ENCODE measurements at places on chromosomes 12 and 14. TPM values are rescaled to one million over a fixed set of nuclear protein-coding genes. Genes with fewer than 3 reads are reported as not detected.

DNA sequence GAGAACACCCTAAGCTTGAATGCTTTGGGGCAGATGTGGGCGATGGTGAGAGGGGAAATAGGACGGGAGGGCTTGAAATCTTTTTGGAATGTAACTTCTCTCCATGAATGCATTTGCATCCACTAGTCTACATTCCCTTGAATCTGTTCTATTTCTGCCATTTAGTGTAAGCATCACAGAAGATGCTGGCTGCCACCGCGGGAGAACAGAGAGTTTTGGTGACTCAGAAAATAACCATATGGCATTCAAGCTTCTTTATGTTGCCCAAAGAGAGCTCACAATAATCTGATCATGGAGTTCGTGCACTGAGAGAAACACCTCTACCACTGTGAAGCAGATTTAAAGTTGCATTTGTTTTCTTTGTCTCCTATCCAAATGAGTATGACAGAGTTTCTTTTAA, 52.6 kb upstream of the OTX2 start:
- no peaks in the 10 kb centered on the region for H3K4me1 ChIP-seq
- H3K27me3 ChIP-seq = peaks cover 28% of the 10 kb centered on the region
- H3K27ac ChIP-seq = no peak overlapping the region
- DNase-seq = no peak
- no peaks in the 10 kb centered on the region for H3K36me3 ChIP-seq

NPFF gene
- total RNA-seq = not detected

GRCh38 chr14:73797543-73798265, 53.9 kb upstream of the PTGR2 start:
- no peaks in the 10 kb centered on the region for H3K27me3 ChIP-seq
- H3K27ac ChIP-seq = no peak overlapping the region
- peaks cover 40% of the 10 kb centered on the region for H3K4me1 ChIP-seq
- no peak for DNase-seq
- no peaks in the 10 kb centered on the region for H3K36me3 ChIP-seq
- no peak overlapping the region for H3K4me3 ChIP-seq

TESPA1 gene
- total RNA-seq = not detected

DNA sequence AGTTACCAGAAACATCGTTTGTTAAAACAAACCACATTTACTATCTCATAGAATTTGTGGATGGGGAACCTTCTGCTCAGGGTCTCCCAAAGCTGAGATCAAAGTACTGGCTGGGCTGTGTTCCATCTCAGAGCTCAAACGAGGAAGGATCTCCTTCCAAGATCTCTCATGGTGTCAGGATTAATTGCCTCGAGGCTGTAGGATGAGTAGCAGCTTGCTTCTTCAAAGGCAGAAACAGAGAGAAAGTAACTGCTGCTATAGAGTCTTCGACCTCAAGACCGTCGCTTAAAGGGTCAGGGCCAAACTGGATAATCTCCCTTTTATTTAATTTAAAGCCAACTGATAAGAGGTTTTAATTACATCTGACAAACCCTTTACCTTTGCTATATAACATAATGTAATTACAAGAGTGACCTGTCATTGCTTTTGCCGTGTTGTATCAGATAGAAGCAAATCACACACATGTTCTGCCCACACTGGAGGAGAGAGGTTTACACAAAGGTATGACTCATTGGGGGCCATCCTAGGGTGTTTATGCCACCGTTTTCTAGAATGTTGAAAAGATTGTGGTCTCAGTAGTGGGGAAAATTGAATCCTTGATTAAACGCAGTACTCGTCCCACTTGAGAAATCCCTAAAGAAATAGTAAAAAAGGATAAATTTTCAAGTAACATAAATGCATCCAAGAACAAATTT, 868.8 kb upstream of the TMEM132C start:
- H3K27me3 ChIP-seq = no peaks in the 10 kb centered on the region
- H3K27ac ChIP-seq = no peak overlapping the region
- H3K4me1 ChIP-seq = no peaks in the 10 kb centered on the region
- no peak overlapping the region for H3K4me3 ChIP-seq

DNA sequence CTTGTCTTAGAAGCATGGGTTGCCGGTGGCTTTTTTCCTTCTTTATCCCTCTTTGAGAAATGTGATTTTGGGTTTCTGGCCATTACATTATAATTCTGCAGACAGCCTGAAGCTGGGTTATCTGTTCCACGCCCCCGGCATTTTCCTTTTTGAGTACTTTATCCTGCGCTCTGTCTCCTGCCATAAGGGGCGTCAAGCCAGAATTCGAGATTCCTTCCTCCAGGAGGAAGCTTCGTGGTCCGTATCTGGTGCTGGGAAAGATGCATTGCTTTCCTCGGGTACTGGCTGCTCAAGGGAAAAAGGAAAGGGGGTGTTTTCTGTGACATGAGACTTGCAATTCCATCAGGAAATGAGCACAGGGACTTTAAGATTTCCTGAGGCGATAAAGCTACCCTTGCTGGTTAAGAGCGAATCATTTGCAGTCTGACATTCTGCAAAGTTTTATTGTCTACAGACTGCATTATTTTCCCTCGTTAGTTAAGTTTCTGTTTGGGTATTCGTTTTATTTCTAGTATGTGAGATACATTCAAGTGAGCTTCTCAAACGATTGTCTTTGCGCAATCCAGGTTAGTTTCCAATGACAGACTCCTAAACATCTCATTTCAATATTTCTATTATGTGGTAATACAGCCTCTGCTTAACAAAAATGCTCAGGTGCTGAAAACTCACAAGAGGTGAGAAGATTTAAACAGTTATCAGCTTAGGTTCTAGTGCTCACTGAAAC, 694 bp downstream of the AKAP5 start:
- no peaks in the 10 kb centered on the region for H3K27me3 ChIP-seq
- H3K4me3 ChIP-seq = peak overlapping the region; percentile 73
- no peaks in the 10 kb centered on the region for H3K4me1 ChIP-seq
- H3K27ac ChIP-seq = peak overlapping the region; percentile 16
- peak; percentile 9 for DNase-seq
- H3K36me3 ChIP-seq = peaks cover 29% of the 10 kb centered on the region

DNA sequence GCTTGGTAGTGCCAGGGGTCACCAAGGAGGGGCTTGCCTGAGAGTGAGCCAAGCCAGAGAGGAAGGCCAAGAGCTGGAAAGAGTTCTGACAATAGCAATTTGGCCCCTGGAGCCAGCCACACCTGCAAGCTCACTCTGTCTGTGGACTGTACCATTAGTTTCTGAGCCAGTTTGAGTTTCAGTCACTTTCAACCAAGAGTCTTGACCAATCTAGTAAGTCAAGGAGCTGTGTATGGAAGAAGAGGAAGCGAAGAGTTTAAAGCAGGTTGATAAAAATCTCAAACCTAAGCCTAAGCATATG, 38.5 kb downstream of the NT5DC3 start:
- peak overlapping the region; percentile 52 for H3K4me3 ChIP-seq
- peaks cover 84% of the 10 kb centered on the region for H3K4me1 ChIP-seq
- peaks cover 47% of the 10 kb centered on the region for H3K36me3 ChIP-seq
- H3K27me3 ChIP-seq = no peaks in the 10 kb centered on the region

DNA sequence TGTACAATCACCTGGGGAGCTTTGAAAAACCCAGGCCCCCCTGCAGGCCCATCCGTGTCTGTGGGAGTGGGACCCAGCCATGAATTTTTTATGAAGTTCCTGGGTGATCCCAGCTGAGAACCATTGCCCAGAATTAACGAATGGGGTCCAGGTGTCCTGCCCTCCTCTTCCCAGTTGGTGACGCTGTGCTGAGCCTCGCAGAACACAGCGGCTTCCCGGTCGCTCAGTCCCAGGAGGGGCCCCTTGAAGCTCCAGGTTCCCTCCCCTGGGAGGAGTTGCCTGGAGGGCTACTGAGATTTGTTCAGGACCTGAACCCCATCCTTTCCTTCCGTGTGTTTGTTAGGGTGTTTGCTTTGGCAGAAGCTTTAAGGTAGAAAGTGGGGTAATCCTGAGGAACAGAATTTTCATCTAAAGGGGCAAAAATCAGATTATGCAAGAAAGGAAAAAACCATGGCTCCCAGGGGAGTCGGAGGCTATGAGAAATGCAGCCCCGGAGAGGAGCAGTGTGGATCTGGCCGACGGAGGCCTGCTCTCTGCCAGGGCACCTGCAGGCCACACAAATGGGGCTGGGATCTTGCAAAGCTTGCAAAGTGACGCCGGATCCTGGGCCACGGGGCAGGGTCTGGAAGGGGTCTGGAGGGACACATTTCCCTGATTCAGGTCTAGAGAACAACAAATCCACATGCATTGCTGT, 164.7 kb upstream of the PRMT8 start:
- H3K36me3 ChIP-seq = no peaks in the 10 kb centered on the region
- no peaks in the 10 kb centered on the region for H3K4me1 ChIP-seq
- H3K4me3 ChIP-seq = no peak overlapping the region
- DNase-seq = no peak

DNA sequence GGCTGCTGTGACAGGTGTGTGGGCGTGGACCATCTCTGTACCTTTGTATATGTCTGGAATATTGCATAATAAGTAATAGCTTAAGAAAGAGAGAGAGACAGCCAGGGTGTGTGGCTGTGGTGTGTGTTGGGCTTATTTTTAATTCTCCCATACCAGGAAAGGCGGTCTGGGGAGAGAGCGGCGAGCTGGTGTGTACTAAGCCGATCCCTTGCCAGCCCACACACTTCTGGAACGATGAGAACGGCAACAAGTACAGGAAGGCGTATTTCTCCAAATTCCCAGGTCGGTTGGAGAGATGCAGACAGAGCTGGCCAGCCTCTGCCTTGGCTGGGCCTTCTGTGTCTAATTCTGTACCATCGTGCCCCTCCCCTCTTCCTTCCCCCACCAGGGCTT, 63.9 kb downstream of the AACS start:
- H3K4me3 ChIP-seq = no peak overlapping the region
- H3K4me1 ChIP-seq = peaks cover 19% of the 10 kb centered on the region

DNA sequence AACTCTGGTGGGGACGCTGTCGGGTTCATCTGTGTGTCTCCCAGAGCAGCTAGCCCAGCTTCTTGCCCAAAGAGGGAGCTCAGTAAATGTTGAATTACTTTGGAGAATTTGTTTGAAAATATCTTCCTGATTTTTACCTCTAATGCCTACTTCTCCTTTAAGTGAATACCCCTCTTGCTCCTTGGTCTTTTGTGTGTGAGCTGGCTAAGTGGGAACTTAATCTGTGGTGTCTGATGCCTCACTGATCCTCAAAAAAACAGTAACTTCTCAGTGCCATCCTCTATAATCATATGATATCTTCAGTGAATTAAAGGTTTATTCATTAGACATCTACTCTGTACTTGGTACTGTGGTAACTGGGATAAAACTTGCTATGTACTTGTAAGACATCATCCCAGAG, 7.7 kb upstream of the PSMA6 start:
- no peaks in the 10 kb centered on the region for H3K27me3 ChIP-seq
- no peak for DNase-seq

DNA sequence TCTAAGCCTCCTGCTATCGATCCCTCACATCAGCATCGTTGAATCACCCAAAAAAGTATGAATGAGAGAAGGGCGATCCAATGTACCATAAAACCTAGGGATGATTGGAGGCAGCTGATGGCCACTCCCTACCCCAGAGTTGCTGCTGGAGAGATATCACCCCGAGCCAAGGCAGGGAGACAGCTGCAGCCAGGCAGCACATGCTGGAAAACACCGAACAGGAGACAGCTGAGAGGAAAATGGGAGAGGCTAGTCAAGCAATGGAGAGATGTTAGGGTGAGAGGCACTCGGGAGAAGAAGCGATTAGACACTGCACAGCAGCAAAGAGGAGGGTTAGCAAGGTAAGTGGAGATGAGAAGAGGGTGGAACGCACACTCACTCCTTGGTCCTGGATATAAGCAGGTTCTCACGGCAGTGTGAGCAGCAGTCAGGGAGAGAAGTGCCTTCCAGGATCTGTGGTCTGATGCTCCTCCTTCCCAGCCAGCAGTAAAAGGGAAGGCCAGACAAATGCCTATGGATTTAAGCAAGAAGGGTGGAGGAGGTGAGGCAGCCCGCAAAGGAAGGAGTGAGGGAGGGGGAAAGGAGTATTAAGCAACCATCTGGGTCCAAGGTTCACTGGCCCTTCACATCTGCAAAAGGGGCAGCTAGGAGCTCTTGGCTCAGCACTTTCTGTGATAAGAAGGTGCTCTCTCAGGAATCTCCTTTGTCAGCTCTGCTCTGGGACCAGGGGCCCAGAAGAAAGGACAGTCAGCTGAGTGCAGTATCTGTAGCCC, at the start of gene SLC7A7:
Gene SLC7A7 (minus strand): TSS at position 495 of the 773 bp plus-strand sequence. CDS start 2,037 bp downstream, outside the sequence.
- DNase-seq = no peak
- H3K4me3 ChIP-seq = peak within 1 kb of the TSS; percentile 2
- H3K27ac ChIP-seq = no peak within 1 kb of the TSS
- peaks cover 40% of the 10 kb centered on the region for H3K4me1 ChIP-seq
- peaks cover 6% of the 10 kb centered on the region for H3K36me3 ChIP-seq
- no peaks in the 10 kb centered on the region for H3K27me3 ChIP-seq

LIN7A gene
- total RNA-seq = 0.73 TPM

DNA sequence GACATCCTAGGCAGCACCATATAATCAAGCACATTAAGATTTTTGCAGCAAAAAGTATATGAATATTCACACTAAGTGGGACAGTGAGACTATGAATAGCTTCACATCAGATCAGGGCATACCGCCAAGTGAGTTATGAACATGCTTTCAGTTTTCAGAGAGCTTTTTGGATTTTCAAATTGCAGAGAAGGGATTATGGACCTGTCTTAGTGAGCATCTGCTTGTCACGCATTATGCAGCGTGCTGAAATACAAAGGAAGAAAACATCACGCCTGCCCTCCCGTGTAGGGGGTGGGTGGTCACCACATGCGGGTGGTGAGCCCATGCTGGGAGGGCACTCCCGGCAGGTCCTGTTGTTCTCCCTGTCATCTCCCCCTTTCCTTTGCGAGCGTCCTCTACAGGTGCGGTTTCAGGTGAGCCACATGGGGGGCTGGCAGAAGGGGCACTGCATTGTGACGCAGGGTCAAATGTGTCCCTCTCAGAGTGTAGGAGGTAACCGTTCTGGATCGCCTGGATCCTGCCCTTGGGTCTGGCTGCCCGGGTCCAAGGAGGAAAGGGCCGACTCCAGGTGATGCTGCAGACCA, 42.6 kb downstream of the TRAF3 start:
- peak overlapping the region; percentile 68 for H3K27ac ChIP-seq
- DNase-seq = no peak
- peak overlapping the region; percentile 41 for H3K4me3 ChIP-seq
- H3K27me3 ChIP-seq = no peaks in the 10 kb centered on the region

GRCh38 chr12:97481428-97481827, 18.8 kb downstream of the RMST start:
- H3K4me3 ChIP-seq = no peak overlapping the region
- H3K27ac ChIP-seq = no peak overlapping the region
- no peaks in the 10 kb centered on the region for H3K36me3 ChIP-seq

LRRK2 gene
- total RNA-seq = 0.73 TPM
